CD14-positive monocyte (primary cell): ENCODE measurements at places on chromosomes 13 and 19. TPM values are rescaled to one million over a fixed set of nuclear protein-coding genes. Genes with fewer than 3 reads are reported as not detected.

KCNC3 gene
- polyA plus RNA-seq: 0.04 TPM

SMAD9 gene
- polyA plus RNA-seq: not detected

RBM42 gene
- 53.3 TPM for polyA plus RNA-seq

HSPB6 gene
- polyA plus RNA-seq: not detected

- no peak for DNase-seq
Observed at GRCh38 chr13:112160558-112160957, 93.6 kb downstream of the SOX1 start.

DNA sequence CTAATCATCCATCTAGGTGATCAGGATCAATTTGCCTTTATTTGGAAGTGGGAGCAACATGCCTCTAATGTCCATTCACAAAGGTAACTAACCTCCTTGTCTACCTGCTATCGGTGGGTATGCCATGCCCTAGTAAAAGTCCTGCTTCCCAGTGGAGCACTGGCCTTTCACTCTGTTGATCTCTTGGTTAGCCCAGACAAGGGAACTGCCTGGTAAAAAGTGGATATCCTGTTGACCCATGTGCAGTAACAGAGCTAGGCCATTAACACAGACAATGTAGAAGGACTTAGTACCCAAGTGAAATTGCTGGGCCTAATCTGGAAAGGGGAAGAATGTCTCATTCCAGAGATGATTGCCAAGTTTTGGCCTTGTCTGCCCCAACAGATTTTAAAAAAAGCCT lies 171.5 kb upstream of the CSNK1A1L start:
- DNase-seq: no peak

GRCh38 chr13:43058831-43059230 lies 35.4 kb downstream of the DNAJC15 start:
- DNase-seq: no peak
